ENCODE measurements at places on chromosomes 4 and X. TPM values are rescaled to one million over a fixed set of nuclear protein-coding genes. Genes with fewer than 3 reads are reported as not detected.
A peak's percentile ranks its signal among the peaks of the same experiment; 100 is the strongest.

CCDC110 gene
- total RNA-seq = 2.0 TPM

DNA sequence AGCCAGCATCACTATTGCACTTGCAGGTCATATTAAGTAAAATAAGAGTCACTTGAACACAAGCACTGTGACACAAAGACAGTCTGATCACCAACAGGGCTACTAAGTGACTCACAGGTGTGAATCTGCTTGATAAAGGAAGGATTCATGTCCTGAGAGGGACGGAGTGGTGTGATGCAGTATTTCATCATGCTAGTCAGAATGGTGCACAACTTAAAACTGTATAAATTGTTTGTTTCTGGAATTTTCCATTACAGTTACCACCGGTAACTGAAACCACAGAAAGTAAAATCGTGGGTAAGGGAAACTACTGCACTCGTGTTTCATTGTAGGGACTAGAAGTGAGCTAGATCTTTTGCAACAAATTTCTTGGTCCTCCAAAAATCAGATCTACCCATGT, 109.7 kb downstream of the ELOVL6 start:
- no peak for DNase-seq

- no peak for DNase-seq
Observed at GRCh38 chr4:58649226-58649625, 1539.0 kb upstream of the IGFBP7 start.

DNA sequence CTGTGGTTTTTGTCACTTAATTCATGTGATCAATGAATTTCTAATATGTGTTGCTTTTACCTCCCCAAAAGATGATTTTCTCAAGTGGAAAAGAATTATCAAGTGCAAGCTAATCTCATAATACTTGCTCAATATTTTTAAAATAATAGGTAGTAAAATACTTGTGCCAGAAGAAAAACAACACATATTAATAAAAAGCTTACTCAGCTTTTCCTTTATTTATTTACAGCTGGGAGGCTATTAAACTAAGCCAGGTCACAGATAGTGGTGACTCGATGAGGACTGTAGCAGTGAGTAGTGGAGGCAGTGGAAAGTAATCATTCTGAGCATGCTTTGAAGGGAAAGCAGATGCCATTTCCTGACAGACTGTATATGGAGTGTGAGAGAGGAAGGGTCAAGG, 96.1 kb downstream of the PRDM5 start:
- DNase-seq = no peak

DNA sequence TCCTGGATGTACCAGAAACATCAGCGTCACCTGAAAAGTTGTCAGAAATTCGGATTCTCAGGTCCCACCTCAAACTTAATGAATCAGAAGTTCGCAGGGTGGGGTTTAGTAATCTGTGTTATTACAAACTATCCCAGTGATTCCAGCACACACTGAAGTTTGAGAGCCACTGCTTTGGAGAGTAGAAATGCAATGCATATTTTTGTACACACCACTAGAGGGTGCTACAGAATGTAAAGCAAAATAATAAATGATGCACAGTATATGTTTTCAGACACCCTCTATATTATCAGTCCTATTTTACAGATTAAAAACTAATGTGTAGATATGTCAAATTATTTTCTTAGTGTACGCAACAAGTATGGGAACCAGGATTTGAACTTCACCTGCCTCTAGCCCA, 2.4 kb upstream of the MORF4L2 start:
- DNase-seq = no peak

TAF7L gene
- 0.08 TPM for total RNA-seq

GRCh38 chrX:9842541-9842940, 56.3 kb downstream of the SHROOM2 start:
- no peak for DNase-seq

DNA sequence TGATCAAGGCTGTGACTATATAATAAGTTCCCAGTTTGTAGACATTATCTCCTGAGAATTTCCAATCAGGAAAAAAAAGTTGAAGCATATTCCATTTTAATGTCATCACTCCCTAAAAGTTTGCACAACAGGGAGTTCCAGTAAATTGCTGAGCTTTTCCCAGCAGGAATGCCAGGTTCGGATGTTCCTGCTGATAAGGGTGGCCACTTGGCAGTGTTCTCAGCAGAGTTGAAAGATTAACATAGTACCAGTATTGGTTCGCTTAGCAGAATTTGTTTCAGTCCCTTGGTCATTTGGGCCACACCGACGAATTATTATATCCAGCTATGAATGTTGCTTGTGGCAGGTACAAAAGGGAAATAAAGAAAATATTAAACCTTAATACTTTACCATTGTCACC, 5.2 kb upstream of the CXCL2 start:
- DNase-seq = no peak

SLC49A3 gene
- 12.0 TPM for total RNA-seq

- DNase-seq = no peak
Observed at GRCh38 chr4:53963336-53963735, 101.1 kb downstream of the CHIC2 start.

DNA sequence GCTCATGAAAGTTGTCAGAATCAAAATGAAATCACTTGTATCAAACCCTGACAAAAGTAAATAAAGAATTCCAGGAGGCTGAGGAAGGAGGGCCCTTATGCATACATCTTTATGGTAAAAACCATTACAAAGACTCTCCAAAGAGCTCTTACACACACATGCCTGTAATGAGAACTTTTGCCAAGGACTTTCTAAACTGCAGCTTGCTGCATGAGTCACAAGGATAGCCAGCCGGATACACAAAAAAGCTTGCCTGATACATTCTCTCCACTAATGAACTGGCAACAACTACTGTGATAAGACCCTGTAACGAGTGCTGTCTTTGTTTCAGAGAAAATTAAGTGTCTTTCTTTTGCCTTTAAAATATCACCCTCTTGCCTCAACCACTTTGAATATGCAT, 618.1 kb downstream of the PPP4R3C start:
- DNase-seq = no peak

GRCh38 chrX:42385730-42386129, 392.2 kb downstream of the PPP1R2C start:
- DNase-seq = no peak

SH3D19 gene
- 121 TPM for total RNA-seq

- no peak for DNase-seq
Observed at GRCh38 chr4:18686338-18687037, 664.9 kb upstream of the LCORL start.

GRCh38 chr4:91092398-91092980, 965.3 kb downstream of the CCSER1 start:
- no peak for DNase-seq

SLC25A6 gene
- 158 TPM for total RNA-seq

DNA sequence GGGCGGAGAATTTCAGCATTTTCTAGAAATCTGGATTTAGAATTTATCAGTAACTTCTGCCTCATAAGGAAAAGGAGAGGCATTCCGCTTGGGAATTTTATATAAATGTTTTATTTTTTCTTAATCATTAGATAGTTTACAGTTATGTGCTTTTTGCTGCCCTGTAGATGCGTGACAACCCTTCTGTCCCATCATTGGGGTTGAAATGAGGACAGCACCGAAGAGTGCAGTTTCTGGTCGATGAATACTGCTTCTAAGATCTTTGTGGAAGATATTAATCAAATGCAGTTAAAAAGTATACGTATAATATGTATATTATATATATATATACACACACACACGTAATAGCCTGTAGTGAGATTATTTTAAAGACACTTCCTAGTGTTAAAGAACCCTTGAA, 1.5 kb downstream of the RBPJ start:
- DNase-seq = no peak

SPANXA2 gene
- total RNA-seq = not detected

DNA sequence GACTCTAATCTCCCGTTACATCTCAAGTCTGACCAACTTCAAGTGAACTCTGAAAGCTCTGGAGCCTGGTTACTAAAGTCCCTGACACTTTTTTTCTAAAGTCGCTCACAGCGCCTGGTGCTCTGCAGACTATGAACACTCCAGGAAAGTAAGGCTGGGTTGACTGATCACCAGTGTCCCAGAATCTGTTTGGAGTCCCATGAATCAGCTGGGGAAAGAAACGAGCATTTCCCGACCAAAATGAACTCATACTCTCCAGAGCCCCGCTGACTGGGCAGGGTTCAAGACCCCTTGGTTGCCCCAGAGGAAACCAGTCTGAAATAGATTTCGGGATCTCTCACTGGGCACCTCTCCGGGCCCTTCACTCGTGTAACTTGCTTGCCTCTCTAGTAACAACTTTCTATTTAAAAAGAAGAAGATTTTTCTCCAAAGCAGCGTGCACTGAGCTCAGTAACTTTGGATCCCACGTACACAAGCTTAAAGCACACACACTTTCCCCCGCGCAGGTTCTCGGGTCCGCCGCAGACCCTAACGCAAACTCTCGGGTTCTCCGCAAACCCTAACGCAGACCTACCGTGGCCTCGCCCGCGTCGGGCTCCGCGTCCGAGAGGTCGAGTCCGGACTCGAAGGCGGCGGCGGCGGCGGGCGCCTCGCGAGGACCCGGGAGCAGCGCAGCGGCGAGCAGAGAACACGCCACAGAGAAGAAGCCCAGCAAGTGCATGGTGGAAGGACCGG, 964 bp downstream of the VEGFC start:
- DNase-seq = peak; percentile 14

GRCh38 chr4:101345596-101346350, 1.6 kb downstream of the PPP3CA start:
- DNase-seq = peak; percentile 74

DNA sequence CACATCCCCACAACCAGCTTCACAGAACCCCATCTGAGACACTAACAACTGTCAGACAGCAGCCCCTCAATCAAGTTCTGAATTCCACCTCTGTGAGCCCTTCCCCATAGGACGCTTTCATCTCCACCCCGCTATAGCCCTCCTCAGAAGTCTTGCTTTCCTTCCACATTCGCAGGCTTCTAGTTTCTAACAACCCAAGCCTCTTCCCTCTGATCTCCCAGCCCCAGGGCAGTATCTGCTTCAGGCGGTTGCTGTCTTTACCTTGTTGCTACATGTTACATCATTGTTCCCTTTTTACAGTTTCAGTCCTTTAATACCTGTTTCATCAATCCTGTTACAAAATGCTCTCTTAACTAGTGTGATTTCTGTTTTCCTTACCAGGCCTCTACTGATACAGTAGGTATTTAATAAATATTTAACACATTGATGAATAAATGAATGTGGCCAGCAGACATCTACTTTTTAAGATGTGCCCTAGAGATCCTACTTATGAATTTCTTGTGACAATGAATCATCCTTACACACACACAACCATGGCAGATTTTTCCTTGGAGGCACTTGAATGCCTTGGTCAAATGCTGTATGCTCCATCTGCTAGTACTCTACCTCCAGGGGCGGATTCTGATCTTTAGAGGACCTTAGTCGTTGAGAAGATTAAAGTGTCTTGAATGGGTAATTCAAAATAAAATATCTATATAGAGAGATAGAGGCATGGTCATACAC, 164.7 kb upstream of the SLIT2 start:
- DNase-seq = no peak

- DNase-seq = no peak
Observed at GRCh38 chr4:140240237-140240636, 86.3 kb upstream of the MAML3 start.

DNA sequence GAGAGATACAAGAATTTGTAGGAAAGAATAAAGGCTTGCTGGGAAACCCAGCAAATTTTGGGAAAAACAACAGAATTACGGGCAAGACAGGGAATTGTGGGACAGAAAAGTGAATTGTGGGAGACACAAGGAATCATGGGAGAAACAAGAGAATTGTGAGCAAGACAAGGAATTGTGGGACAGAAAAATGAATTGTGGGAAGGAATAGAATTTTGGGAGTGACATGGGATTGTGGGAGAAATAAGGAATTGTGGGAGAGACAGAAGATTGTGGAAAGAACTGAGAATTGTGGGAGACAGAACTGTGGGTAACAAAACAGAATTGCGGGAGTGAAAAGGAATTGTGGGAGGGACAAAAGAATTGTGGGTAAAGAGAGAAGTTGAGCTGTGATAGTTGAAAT, 1.2 kb upstream of the HCCS start:
- DNase-seq = no peak

DNA sequence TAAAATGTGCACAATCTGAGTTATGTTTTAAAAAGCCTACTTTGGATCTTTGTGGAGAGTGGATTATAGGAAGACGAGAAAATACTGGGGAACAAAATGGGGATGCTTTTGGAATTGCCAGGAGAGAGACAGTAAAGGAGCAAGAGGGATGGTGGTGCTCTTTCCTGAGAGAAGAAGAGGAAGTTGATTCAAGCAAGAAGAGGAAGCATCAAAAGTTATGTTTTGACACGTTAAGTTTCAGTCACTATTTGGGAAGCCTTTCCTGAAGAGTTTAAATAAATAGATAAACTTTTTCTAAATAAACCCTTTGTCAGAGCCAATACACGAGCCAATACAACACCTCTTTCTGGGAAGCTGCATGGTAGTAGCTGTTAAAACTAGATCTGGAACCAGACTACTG, 394.1 kb downstream of the GALNTL6 start:
- no peak for DNase-seq

DNA sequence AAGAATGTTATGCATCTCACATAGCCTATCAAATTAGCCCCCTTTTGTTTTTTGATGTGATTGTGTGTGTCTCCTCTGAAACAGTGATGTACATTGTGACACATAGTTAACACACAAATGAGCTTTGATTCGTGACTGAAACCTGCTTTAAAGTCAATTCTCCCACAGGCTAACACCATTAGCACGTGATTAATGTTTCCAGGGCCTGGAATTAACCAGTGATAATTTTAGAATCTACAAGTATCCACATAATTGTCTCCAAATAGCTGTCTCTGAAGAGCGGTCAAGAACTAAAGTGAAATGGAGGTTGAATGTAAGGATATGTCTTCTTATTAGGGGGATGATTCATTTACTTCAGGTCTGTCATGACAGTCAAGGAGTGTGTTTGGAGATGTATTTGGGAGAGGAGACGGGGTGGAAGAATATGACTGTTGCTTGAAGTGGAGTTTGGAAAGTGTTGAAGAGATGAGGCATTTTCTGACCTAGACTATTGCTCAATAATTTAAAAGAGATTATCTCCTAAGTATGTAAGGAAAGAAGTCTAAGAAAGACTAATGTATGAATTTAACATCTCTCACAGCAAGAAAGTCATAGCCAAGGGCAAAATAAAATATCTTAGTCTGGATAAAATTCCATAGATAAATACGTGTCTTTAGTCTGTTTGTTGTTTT, 13.7 kb upstream of the RASGEF1B start:
- DNase-seq = no peak

GRCh38 chr4:158490629-158491028, 31.1 kb upstream of the RXFP1 start:
- DNase-seq = no peak

DNA sequence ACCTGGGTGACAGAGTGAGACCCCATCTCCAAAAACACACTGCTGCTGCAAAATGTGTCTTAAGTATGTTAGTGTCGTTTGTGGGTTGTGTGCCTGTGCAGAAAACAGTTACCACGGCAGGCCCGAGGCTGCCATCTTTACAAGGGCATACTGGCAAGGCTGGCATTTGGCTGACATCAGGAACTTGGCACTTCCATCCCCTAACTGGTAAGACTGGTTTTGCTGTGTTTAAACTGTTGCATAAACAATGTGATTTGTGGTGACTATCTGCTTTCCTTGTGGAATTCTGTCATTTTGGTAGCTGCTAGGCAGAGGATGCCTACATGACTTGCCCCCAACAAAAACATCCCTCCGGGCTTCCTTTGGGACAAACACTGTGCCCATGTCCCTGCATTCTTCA, 12.3 kb downstream of the LRP2BP start:
- DNase-seq = no peak

SUPT20HL1 gene
- total RNA-seq = not detected

GRCh38 chr4:182190306-182190705, 52.9 kb upstream of the TENM3 start:
- no peak for DNase-seq

DCLK2 gene
- 21.9 TPM for total RNA-seq

TSPAN7 gene
- total RNA-seq = 14.8 TPM

GRCh38 chrX:81168391-81168790, 33.3 kb downstream of the HMGN5 start:
- DNase-seq = no peak

LNX1 gene
- 9.5 TPM for total RNA-seq

All from left ventricle myocardium inferior (tissue), 1 donor.